ENCODE measurements at places on chromosomes 1 and 21.

DNA sequence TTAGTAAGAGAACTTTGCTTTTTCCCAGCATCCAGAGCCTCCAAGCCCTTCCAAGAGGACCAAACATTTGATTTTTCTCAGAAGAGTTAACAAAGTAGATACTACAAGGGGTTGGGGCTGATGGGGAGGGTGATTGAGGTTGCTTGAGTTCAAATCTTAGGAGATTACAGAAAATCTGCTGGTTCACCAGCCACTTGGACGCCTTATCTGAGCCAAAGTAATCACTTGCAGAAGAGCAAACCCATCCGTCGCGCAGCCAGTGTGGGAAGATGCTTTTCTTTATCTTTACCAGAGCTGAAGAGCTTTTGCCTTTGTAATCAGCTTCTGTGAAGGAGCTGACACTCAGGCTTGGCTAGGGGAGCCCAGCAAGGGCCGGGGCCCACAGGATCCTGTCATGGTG, 91.9 kb upstream of the CTTNBP2NL start:
- DNase-seq, result no peak

DNA sequence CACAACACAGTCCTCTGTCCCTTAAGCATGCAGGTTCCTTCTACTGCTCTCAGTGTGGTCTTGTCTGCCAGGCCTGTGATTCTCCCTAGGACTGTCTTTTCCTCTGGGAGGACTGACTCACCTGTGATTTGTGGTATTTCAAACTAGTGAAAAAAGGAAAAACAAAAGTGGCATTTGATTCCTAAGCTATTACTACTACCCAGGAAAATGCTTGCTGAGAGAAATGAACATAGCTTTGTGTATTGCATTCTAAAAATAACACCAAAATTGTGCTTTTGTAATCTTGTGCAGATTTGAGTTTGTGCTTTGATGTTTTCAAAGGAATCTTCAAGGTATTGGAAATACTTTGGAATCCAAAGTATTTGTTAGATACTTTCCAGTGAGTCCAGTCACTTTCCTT, 57.0 kb downstream of the GPR161 start:
- DNase-seq, result no peak

- DNase-seq, result no peak
These were observed 38.2 kb downstream of the H3-3A start for GRCh38 chr1:226100436-226101391.

DNA sequence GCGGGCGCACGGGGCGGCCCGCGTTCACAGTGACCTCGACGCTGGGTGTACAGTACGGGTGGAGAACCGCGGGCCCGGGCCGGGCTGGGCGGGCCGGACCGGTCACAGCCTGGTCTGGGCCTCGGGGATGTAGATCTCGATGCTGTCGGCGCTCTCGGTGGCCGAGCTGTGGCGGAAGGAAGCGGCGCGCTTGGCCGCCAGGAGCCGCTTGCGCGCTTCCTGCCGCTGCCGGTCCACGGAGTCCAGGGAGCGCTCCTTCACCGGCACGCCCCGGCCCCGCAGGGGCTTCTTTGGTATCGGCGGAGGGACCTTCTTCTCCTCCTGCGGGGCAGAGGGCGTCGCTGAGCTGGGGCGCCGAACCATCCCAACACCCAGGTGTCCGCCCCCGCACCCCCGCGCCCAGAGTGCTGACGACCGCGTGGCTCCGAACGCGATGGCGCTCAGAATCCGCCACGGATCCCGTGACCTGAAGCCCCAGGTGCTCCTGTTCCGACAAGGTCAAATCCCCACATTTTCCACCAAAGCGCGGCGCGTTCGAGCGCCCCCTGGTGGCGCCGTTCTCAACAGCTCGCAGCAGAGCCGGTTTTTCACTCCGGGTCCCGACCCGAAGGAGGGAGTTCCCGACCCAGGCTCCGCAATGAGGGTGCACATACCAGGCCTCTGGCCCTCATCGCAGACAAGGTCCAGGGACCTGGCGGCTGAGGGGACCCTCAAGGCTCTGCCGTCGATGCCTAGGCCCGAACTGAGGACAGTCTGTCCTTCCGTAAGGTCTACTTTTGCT, 6.6 kb upstream of the SMIM12 start:
- peak; percentile 77 for DNase-seq

- peak; percentile 81 for DNase-seq
These were observed 2.0 kb downstream of the GLUL start for GRCh38 chr1:182389619-182390047.

DNA sequence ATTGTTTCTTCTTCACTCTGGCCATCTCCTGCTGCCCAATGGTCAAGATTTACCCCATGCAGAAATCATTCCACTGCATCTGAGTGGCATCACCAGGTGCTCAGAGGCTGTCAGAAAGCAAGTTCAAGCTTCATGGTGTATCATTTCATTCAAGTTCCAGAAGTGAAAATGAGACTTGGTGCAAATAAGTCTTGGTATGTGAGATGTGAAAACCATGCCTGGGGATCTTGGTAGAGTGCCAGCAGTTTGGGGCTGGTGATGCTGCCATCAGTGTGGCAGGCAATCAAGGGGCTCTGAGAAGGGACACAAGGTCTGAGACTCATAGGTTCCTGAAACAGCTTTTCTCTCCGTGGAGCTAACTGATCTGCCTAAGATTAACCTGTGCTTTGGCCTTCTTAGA, 52.0 kb downstream of the CD2 start:
- DNase-seq, result no peak

DNA sequence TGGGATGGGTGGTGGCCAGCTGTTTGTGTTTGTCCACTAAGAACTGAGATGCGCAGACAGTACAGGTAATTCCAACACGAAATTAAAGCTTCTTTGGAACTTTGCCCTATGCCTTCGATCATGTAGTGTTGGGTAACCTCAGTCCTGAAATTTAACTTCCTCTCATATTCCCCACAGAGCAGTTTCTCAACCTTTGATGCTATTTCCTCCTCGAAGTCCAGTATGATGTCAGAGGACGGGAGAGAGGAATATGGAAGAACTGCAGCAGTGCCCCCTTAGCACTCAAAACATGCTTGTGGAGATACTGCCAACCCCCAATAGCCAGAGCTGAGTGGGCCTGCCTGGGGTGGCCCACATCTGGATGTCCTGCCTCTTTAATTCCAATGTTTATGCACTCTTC, 3.6 kb downstream of the LPAR3 start:
- no peak for DNase-seq

GRCh38 chr21:38359835-38360234, 103.0 kb downstream of the KCNJ15 start:
- DNase-seq, result no peak

GRCh38 chr21:39984286-39984991, 117.2 kb downstream of the PCP4 start:
- no peak for DNase-seq

- no peak for DNase-seq
These were observed 387.0 kb downstream of the USP25 start for GRCh38 chr21:16116798-16117197.

GRCh38 chr1:78996791-78997190, 9.7 kb downstream of the ADGRL4 start:
- no peak for DNase-seq

DNA sequence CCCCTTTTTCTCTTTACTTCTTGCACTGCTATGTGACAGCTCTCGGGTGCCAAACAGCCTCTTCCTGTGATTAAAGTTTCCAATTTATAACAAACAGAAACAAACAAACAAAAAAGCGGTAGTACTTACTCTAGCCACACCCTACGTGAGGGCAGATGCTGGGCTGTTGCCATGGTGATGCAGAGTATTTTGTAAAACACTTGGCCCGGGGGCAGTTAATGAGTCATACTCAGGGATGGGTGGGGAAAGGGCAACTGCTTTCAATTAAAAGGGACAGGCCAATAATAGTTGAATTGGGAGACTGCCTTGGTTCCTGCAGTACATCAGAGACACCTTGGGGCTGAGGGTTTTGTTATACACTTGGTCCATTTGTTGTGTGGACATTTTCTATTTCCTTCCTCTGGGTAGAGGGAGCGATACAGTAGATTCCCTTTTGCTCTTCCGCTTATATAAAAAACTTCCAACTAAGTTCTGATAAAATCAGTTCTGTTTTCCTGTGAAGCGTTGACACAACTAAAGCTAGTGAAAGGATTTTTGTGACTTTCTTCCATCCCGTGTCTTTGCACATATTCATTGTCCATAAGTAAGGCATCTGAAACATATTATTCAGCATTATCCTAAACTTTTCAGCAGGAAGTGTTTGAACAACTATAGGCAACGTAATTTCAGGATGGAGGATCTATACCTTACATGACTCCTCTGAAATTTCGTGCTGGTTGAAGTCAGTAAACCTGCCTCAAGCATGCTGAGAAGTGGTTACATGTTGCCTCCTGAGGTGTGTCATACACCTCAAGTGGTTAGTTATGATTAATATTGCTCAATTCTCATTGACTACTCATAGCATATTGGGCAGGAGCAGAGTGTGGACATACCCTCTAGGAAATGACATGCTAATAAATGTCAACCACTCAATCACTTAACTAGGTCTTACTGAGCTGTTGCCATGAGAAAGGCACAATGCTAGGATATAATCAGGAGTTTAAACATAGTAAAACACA, 36.7 kb upstream of the THEM4 start:
- peak; percentile 94 for DNase-seq

DNA sequence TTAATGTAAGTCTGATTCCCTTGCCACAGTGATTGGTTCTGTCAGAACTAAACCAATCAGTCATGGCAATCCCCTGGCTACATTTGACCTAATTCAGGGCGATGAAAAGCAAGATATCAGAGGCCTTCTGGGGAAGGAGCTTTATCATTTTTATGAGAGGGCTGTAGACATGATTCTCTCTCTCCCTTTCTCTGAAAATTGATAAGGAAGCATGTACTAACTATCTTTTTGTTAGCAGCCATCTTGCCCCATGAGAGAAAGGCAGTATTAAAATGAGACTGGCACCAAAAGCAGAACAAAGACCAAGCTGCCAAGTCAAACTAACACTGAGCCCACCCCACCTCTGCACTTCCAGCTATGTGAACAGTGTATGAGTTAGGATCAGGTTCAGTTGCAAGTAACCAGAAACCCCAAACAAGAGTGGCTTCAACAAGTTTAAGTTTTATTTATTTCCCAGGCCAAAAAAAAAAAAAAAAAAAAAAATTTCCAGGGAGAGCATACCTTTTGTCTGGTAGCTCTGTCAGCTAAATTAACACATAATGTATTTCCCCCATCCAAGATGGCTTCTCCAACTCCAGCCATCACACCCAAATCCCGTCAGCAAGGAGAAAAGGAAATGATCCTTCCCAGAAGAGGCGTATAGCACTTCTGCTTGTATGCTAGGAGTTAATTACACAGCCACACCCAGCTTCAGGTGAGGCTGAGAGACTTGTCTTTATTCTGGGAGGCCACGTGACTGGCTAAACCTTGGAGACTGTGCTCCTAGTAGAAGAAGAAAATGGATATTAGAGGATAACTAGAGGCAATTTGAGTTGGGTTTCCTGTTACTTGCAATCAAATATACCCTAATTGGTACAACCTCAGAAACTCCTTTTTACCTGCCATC, 105.8 kb upstream of the RALGPS2 start:
- no peak for DNase-seq

GRCh38 chr21:26451081-26451740, 121.9 kb downstream of the CYYR1 start:
- no peak for DNase-seq

GRCh38 chr1:155226188-155226909, 17.9 kb downstream of the MTX1 start:
- peak; percentile 84 for DNase-seq

DNA sequence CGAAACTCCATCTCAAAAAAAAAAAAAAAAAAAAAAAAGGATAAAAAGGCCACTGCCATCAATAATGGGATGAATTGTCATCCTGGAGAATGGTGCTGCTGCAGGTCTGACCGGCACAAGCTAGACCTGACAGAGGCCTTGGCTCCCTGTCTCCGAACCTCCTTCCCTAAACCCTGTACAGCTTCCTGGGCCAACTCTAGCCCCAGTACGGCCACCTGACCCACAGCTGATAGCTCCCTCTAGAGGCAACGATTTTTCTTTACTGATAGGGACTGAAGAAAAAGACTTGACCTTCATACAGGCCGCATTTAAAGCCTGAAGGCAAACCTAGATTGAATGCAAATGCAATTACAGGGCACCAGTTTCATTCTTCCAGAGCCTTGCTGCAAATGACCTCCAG, 30.7 kb downstream of the NOL9 start:
- no peak for DNase-seq

DNA sequence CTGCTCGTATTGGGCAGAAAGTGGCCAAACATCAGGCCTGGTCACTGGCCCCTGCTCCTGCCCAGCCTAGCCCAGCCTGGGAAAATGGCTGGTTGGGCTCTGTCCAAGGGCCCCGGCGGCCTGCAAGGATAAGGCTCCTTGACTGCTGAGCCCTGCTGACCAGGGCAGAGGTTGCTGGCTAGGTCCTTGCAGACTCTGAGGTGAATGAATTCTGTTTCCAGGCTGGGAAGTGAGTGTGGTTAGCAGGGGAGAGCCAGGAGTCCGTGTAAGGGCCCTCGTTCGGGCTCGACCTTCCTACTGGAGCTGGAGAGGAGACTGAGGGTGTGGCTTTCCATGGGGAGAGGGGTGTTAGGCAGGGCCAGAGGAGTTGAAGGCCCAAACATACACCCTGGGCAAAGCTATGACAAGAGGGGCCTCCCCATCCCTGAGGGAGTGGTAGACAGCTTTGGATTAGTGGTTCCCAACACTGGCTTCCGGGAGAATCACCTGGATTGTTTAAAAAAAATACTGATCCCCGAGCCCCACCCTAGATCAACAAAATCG, 20.6 kb downstream of the CSF1 start:
- DNase-seq, result peak; percentile 96

DNA sequence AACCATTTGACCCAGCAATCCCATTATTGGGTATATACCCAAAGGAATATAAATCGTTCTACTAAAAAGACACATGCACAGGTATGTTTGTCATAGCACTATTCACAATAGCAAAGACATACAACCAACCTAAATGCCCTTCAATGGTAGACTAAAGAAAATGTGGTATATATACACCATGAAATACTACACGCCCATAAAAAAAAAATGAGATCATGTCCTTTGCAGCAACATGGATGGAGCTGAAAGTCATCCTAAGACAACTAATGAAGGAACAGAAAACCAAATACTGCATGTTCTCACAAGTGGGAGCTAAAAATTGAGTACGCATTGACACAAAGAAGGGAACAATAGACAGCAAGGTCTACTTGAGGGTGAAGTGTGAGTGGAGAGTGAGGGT, 72.0 kb downstream of the EIF4G3 start:
- DNase-seq, result no peak

DNA sequence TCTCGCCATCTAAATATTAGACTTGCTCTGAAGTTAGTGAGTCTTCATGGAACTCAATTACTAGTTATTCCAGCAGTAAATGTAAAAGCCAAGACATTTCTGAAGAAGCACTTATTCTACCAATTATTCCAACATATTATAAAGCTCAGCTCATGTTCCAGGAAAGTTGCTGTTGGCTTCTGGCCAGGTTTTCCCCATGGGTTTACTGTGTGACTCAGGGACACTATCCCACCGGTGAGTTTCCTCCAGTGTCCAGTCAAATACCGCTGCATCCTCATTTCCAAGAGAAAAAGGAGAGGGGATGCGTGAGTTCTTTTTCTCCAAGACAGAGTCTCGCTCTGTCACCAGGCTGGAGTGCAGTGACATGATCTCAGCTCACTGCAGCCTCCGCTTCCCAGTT, 9.2 kb upstream of the HHIPL2 start:
- no peak for DNase-seq
